ENCODE measurements at places on chromosomes 16 and 17.

GRCh38 chr16:57750796-57751538 lies 15.4 kb downstream of the KATNB1 start:
- DNase-seq: no peak

DNA sequence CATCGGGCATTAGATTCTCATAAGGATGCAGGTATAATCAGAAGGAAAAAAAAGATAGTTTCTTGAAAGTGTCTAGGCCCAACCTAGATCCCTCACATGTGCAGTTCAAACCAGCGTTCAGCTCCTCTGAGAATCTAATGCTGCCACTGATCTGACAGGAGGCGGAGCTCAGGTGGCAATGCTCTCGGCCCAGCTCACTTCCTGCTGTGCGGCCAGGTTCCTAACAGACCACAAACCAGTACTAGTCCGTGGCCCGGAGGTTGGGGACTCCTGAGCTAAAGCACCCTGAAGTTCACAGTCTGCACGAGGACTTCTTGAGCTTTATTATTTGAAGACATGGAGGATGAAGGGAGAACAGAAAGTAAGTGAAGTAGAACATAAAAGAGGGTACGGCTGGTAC lies 16.8 kb downstream of the SMCR8 start:
- no peak for DNase-seq

DNA sequence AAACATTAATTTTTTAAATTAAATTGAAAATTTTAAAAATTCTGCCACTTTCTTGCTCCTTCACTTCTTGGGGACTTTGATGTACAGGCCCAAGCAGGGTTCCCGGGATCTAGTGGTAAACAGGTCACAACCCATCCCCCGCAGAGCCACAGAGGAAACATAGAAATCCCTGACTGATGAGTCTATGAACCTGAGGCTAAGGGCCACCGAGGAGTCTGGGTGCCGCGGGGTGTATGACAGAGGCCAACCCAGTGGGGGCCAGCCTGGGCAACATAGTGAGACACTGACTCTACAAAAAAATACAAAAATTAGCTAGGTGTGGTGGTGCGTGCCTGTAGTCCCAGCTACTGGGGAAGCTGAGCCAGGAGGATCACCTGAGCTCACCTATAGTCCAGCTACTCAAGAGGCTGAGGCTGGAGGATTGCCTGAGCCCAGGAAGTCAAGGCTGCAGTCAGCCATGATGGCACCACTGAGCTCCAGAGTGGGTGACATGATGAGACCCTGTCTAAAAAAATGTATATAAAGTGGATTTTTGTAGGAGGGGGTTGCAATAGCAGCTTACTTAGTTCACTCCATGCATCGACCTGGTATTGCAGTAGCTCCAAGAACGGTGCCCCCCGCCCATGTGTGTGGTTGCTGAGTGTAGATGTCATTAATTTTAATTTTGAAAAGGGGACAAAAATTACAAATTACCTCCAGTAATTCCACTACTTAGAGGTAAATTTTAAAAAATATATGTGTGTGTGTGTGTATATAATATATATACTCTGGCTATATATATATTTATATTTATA lies 9.2 kb upstream of the FLYWCH1 start:
- DNase-seq: no peak

GRCh38 chr16:3857189-3858043 lies 23.1 kb downstream of the CREBBP start:
- no peak for DNase-seq

DNA sequence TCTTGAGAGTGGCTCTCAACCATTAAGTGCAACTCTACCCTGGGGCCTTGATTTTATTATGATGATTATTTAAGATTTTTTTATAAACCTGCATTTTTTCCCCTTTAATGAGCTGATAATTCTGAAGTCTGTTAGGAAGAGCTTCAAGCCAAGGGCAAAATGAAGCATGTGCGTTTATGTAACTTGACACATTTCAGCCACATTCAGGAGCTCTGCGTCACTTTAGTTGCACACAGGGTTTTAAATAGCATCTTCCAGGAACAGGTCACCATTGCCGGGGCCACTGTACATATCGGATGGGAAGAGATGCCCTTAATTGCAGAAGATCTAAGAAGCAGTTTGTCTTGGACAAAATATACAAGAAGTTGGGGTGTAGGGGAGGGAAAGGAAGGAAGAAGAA lies 89.6 kb downstream of the BMERB1 start:
- DNase-seq: no peak

- no peak for DNase-seq
Observed at GRCh38 chr17:77861981-77862645, 96.4 kb upstream of the TNRC6C start.

- DNase-seq: no peak
Observed at GRCh38 chr17:45222289-45222995, 757 bp downstream of the FMNL1 start.

DNA sequence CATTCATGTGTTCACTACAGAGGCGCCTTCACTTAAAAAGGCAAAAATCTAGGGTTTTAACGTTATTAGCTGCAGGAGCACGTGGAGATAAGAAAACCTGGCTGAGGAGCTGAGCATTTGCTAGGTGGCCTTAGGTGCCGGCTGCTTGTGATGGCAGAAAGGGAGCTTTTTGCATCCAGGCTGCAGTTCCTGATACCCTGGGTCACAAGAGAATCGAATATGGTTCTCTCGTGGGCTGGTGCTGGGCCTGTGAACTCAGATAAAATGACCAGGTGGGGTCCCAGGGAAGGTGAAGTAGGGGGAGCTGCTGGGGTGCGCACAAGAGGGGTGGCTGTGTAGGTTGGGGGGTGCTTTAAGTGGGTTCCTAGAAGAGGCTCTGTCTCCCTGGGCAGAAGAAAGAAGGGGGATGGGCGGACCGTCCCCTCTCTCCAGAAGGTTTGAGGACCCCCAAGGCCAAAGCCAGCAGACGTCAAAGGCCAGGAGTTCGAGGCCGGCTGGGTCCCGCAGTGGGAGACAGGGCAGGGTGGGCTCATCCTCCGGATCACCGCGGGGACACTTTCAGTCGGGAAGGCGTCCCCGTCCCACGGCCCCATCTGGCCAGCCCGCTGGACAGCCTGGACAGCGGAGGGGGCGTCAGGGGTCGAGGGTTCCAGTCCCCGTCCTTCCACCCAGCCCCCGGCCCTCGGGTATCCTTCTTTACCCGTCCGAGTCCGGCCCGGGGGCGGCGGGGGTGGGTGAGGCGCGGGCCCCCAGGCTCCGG lies 740 bp upstream of the CMIP start:
- no peak for DNase-seq

DNA sequence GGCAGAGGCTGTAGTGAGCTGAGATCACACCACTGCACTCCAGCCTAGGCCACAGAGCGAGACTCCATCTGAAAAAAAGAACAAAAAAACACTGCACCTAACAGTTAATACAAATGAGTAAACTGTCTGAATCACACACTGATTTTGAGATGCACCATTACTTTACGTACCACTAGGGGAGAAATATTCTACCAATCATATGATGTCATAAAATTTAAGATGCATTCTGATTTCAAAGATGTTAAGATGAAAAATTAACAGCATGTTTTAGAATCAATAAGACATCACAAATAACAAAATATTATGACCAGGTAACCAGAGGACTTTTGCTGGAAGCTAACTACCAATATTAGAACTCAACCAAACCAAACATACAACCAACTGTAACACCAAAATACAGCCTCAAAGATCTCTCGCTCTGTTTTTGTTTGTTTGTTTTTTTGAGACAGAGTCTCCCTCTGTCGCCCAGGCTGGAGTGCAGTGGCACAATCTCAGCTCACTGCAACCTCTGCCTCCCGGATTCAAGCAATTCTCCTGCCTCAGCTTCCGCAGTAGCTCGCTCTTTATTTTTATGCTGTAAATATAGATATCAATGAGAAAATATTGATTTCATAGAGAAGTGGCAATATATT lies 31.6 kb downstream of the GLG1 start:
- DNase-seq: no peak

- DNase-seq: no peak
Observed at GRCh38 chr17:8611619-8612298, 18.8 kb downstream of the MYH10 start.

- DNase-seq: no peak
Observed at GRCh38 chr17:17887752-17888304, 51.0 kb upstream of the SREBF1 start.

DNA sequence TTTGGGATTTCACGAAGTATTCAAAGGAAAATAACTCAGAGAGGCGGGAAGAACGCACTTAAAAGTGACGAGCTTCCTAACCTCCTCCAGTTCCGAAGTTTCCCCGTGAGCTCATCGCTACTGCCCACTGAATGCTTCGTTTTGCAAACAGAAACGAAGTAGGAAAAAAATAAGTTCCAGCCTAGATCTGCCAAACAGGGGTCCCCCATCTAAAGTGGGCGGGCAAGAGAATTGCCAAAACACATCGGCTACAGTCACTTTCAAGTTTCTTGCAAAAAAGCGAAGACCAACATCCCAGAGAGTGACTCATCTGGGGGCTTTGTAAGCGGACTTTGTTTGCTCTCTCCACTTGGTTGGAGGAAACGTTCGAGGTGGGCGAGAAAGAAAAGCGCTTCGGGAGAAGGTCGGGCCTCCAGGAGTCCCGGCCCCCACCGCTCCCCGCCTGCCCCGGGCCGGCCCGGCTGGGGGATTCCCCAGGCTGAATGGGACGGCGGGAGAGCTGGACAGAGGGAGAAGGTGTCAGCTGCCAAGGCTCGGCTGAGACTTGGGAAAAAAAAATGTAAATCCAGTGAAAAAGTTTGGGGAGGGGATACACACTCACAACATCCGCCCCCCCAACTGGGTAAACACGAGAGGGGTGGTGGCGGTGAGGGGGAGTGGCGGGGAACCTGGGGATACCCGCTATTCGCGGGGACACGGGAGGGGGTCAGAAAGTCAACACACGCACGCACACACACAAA lies 1.0 kb downstream of the VEZF1 start:
- DNase-seq: no peak

- no peak for DNase-seq
Observed at GRCh38 chr17:51818777-51819176, 339.7 kb downstream of the CA10 start.

- no peak for DNase-seq
Observed at GRCh38 chr16:80569440-80570105, 28.8 kb downstream of the DYNLRB2 start.

DNA sequence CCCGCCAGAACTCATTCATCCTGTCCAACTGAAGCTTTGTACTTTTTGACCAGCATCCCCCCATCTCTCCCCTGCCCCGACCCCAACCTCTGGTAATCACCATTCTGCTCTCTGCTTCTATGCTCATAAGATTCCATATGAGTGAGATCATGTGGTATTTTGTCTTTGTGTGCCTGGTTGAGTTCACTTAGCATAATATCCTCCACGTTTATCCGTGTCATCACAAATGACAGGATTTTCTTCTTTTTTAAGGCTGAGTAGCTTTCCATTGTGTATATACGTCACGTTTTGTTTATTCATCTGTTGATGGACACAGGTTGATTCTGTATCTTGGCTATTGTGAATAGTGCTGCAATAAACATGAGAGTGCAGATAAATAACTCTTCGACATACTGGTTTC lies 278.9 kb downstream of the SNX29 start:
- no peak for DNase-seq

DNA sequence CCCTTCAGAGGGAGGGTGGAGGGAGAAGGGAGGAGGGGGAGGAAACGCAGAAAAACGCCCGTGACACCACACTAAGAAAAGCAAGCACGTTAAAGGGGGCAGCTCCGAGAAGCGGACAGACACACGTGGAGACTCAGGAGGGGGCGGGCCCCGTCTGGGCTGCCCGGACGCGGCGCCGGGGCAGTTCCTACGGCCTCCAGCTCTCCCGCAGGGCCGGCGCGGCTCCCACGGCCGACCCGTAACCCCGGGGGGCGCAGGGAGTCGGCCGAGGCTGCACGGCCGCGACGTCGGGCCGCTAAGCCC lies 362 bp downstream of the KLHDC4 start:
- DNase-seq: no peak

DNA sequence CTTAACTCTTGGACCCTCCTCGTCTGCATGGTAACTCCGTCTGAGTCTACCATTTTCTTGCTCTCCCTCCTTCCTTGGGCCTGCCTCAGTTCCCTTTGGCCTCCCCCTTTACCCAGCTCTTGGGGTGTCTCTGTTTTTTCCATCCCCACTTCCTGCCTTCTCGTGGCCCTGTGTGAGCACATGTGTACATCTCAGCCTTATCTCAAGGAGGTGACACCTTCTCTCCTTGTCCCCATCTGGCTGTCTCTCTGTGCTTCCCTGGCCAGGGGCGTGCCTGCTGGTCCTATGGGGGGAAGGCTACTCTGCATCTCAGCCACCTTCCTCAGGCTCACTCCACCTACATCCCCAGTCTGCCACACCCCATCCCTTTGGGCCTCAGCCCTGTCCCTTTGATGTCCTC lies 6.6 kb downstream of the CTF1 start:
- no peak for DNase-seq

GRCh38 chr17:48490451-48490892 lies 40.3 kb downstream of the HOXB1 start:
- no peak for DNase-seq

- no peak for DNase-seq
Observed at GRCh38 chr16:49443576-49443975, 70.0 kb downstream of the C16orf78 start.

DNA sequence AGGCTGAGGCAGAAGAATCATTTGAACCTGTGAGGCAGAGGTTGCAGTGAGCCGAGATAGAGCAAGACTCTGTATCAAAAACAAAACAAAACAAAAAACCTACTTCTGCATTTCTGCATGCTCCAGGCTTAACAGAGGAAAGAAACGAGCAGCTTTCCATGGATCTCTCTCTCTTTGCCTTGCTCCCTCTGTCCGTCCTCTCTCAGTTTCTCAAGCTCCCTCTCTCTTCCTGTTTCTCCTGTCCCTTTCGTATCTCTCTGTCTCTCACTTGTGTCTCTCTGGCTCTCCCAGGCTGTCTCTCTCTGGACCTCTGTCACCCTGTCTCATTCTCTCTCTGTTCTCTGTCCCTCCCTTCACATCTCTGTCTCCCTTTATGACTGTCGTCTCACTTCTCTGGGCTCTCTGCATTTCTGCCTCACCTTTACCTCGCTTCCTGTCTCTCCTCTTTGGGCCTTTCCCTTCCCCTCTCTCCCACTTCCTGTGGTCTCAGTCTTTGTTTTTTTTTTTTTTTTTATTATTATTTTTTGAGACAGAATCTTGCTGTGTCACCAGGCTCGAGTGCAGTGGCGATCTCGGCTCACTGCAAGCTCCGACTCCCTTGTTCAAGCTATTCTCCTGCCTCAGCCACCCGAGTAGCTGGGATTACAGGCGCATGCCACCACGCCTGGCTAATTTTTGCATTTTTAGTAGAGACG lies 4.1 kb upstream of the PITPNA start:
- no peak for DNase-seq
